ENCODE measurements at places on chromosomes 1 and 21. TPM values are rescaled to one million over a fixed set of nuclear protein-coding genes. Genes with fewer than 3 reads are reported as not detected.

Gene KCNJ9
- total RNA-seq = 0.13 TPM

Gene C1orf56
- 0.53 TPM for total RNA-seq

Gene SH3BGR
- 5.0 TPM for total RNA-seq

Gene CCNL2
- total RNA-seq = 134 TPM

Gene C1orf141
- not detected for total RNA-seq

Gene ST6GALNAC3
- 1.4 TPM for total RNA-seq

GRCh38 chr1:11245904-11246719 lies 16.2 kb downstream of the MTOR start:
- DNase-seq = no peak

GRCh38 chr1:55073187-55073916 lies 34.0 kb downstream of the PCSK9 start:
- no peak for DNase-seq

DNA sequence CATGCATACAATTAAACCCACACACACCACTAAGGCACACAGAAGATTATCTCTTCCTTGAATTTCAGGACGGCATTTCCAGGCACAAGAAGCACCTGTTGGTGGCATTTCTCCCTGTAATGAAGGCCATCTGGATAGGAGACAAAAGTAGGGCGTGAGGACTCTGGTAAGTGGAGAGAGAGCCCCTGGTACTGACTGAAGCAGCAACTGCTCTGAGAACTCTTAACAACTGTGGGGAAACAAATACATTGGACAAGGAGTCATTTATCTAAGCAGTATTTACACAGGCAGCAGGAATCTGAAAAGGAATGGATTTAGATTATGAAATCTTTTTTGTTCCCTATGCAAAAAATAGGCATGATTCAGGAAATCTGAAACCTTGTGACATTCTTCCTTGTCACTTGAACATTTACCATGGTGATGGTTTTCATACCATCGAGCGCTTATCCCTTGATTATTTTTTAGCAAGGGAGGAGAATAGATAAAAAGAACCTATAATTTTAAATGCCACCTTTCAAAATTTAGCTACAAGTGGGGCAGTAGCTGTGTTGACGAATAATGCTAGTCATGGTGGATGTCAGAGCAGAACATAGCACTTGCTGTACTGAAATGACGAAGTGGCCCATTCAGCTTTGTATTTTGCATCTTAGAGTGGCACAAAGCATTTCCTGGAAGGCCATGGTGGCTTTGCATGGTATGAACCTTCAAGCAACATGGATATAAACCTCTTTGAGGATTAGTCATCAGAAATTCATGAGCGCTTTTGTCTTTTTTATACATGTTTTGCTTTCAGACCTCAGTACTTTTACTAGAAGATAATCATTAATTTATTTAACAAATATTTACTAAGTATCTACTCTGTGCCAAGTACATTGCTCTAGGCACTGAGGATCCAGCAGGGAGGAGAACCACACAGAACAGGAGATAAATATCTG lies 362.0 kb downstream of the ADGRL2 start:
- DNase-seq = peak; percentile 20

DNA sequence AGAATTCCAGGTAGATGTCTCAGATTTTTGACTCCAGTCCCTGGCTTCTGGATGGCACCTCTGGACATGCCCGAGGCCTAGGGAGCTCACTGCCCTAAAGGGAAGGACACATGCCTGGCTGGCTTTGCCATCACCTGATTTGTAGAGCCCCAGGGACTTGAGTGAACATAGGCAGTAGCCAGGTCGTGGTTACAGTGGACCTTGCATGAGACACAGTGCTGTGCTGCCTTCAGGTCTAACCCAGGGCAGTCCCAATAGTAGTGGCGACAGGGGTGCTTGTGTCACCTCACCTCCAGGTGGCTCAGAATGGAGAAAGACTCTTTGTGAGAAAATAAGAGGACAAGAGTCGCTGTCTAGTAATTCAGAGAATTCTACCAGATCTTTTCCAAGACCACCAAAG lies 166.7 kb downstream of the USP25 start:
- no peak for DNase-seq

GRCh38 chr1:155607708-155608107 lies 2.3 kb upstream of the MSTO1 start:
- DNase-seq = no peak

DNA sequence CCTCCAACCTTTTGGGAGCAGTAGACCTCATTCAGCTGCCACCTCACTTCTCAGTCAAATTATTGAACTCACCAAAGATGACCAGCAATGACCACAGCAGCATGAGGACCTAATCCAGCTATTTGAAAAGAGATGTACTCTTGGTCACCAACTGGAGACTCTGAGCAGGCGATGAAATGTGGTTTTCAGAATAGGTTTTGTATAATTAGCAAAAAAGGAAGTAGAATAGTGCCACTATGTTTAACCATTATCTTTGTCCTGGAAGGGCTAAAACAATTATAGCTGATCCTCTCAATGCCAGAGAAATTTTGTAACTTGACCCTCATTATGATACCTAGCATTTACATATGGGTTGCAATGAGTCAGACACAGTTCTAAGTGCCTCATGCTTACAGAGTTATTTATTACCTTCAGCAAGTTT lies at the start of gene FCRL2:
Gene FCRL2, minus strand, starts transcription at position 162 of the 421 bp plus-strand sequence. Its CDS starts 59 bp downstream, at position 103.
- DNase-seq = no peak

DNA sequence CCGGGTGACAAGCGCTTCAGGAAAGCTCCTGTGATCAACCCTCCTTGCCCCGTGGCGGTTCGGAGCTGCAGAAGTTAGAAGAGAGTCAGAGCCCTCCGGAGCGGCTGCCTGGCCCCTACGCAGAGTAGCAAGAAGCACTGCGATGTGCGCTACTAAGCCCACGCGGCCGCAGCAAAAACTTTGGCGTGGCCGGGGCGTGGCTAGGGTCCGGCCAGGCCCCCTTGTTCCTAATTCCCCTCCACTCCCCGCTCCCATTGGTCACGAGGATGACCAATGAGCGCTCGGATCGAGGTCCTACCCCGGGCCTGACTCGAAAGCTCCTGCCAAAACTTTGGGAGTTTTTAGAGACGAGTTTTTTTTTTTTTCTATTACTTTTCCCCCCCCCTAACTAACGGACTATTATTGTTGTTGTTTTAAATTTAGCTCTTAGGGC lies at the start of gene HLX:
Gene HLX, plus strand, starts transcription at position 368 of the 433 bp plus-strand sequence. CDS start 415 bp downstream, outside the sequence.
- DNase-seq = peak; percentile 16

- DNase-seq = peak; percentile 71
These were observed 24.6 kb downstream of the GALNT2 start for GRCh38 chr1:230091473-230092231.

GRCh38 chr1:243508303-243508713 lies 252.5 kb downstream of the SDCCAG8 start:
- DNase-seq = no peak

DNA sequence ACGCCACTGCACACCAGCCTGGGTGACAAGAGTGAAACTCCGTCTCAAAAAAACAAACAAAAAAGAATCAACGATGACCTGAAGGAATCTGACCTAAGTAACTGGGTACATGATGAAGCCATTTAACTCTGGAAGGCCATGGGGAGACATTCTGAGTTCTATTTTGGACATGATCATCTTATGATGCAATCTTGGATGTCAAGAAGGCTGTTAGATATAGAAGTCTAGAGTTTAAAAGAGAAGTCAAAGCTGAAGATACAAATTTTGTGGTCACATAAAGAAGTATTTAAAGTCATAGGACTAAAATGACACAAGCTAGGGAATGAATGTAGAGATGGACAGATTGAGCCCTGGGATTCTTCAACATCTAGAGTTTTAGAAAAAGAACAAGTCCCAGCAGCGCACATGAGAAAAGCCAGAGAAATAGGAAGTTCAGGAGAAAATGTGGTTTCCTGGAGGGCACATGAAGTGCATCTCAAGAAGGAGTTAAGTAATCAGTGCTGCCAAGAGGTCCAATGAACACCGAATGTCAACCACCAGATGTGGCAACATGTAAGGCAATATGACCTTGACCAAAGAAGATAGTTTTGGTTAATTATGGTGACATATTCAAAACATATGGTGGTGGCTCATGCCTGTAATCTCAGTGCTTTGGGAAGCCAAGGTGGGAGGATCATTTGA lies 26.8 kb downstream of the ELK4 start:
- DNase-seq = no peak

GRCh38 chr1:22489823-22490222 lies 38.2 kb downstream of the ZBTB40 start:
- DNase-seq = no peak

- DNase-seq = peak; percentile 52
These were observed 38.6 kb upstream of the CCDC190 start for GRCh38 chr1:162899422-162900146.

DNA sequence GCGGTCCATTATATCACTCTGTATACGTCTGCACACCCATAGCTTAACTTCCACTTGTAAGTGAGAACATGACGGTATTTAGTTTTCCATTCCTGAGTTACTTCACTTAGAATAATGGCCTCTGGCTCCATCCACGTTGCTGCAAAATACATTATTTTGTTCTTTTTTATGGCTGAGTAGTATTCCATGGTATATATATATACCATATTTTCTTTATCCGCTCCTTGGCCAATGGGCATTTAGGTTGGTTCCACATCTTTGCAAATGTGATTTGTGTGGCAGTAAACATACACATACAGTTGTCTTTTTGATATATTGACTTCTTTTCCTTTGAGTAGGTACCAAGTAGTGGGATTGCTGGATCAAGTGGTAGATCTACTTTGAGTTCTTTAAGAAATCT lies 245.1 kb downstream of the NFIA start:
- DNase-seq = no peak

All from bronchial epithelial cell (primary cell).